ENCODE measurements at places on chromosomes 5 and 9. TPM values are rescaled to one million over a fixed set of nuclear protein-coding genes. Genes with fewer than 3 reads are reported as not detected.

DNA sequence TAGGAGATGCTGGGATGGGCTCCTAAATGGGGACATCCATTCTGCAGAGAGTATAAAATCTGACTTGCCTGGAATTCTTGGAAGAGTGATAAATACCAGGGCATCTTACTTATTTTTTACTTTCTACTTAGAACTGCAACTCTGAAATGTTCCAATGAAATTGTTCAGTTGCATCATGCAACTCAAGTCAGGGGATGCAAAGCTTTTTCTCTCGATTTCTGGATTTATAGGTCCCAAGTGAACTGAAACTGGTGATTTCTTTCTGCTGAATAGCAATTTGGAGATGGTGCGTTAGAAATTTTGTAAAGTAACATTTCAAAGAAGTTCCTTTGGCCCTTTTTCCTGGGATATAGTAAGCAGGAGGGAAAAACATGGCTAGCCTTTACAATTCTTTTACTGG is 238.4 kb upstream of the CD180 start:
- DNase-seq, result no peak

GRCh38 chr5:133230823-133231578 is 179.2 kb downstream of the HSPA4 start:
- DNase-seq, result no peak

Gene FRRS1L
- 0.06 TPM for polyA plus RNA-seq

DNA sequence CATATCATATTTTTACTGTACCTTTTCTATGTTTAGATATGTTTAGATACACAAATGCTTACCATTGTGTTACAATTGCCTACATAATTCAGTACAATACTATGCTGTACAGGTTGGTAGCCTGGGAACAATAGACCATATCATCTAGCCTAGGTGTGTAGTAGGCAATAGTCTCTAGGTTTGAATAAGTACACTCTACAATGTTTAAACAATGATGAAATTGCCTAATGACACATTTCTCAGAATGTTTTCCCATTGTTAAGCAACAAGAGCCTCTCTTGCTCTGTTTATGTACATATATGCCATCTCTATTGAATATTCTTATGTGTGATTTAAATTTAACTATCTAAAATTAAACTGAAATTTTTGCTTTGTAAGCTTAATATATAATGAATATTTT is 209.6 kb upstream of the ST8SIA4 start:
- no peak for DNase-seq

- DNase-seq, result no peak
Observed at GRCh38 chr5:91126888-91127287, 256.2 kb downstream of the ARRDC3 start.

GRCh38 chr9:72913382-72914009 is 39.4 kb downstream of the ALDH1A1 start:
- no peak for DNase-seq

Gene ATG10
- polyA plus RNA-seq, result 8.6 TPM

Gene IFNA2
- not detected for polyA plus RNA-seq

- peak; percentile 64 for DNase-seq
Observed at GRCh38 chr9:112120439-112120925, 54.6 kb downstream of the SUSD1 start.

Gene PCDHB15
- polyA plus RNA-seq, result 1.8 TPM

Gene PAEP
- not detected for polyA plus RNA-seq

GRCh38 chr5:115453391-115454095 is 91.0 kb downstream of the FEM1C start:
- DNase-seq, result no peak

Gene RFESD
- polyA plus RNA-seq, result 4.0 TPM

Gene CDH9
- 1.7 TPM for polyA plus RNA-seq

Gene NEUROG1
- polyA plus RNA-seq, result not detected

GRCh38 chr5:90640484-90641059 is 82.0 kb downstream of the ADGRV1 start:
- no peak for DNase-seq

GRCh38 chr5:151159649-151160373 is 2.2 kb upstream of the ANXA6 start:
- DNase-seq, result no peak

Gene CD274
- polyA plus RNA-seq, result 2.0 TPM

GRCh38 chr5:55149308-55149795 is 10.6 kb upstream of the GPX8 start:
- no peak for DNase-seq

Gene PCDHA5
- polyA plus RNA-seq, result not detected

- no peak for DNase-seq
Observed at GRCh38 chr9:109411069-109411761, 86.9 kb downstream of the PTPN3 start.

DNA sequence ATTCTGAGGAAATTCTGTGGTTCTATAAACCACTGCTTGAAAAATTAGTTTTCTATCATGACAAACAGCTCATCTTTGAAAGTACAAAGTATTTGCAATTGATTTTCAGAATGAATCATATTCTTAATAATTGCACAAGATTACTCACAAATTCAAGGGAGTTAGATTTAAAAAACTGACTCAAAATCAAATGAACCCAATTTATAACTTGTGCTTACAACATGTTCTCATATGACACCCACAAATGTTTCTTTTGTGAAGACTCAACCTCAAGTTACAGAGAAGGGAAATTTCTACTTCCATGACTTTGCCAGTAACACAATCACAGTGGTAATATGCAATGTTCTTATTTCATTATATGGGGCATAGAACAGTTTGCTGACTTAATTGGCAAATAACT is 272.0 kb upstream of the ACTBL2 start:
- DNase-seq, result no peak

DNA sequence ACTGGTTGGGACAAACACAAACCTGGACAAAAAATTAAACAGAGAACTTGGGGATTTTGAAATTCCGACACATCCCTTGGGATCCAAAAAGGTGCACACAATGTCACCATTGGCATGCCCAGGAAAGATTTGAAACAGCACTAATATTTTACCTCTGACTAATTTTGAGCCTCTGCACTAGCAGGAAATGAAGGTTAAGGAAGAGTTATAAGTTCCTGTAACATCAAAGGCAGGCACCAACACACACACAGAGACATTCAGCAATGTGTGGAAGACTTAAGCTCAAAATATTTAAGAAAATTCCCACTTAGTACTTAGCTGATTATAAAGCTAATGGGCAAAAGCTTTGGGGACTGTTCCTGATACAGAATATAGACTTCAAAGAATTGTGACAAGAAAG is 247.0 kb downstream of the CDH9 start:
- DNase-seq, result no peak

Gene SPOCK1
- 32.8 TPM for polyA plus RNA-seq

GRCh38 chr5:118775790-118776499 is 212.4 kb downstream of the DTWD2 start:
- no peak for DNase-seq

DNA sequence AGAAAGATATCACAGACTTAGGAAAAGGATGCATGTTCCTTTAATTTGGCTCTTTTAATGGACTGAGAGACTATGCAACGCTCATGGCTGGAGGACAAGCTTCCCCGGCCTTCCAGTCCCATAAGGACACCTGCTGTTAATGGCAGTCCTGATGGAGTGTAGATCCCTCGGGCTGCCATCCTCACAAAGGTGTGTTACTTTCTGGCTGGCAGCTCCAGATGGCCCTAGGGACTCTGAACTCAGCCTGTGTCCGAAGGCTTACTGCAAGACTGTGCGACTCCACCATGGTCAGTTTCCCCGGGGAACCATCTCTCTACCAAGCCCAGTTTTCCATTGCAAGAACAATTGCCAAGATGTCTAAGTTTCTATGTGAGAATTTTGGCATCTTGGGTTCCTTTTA is 25.5 kb upstream of the KCNIP1 start:
- DNase-seq, result no peak

DNA sequence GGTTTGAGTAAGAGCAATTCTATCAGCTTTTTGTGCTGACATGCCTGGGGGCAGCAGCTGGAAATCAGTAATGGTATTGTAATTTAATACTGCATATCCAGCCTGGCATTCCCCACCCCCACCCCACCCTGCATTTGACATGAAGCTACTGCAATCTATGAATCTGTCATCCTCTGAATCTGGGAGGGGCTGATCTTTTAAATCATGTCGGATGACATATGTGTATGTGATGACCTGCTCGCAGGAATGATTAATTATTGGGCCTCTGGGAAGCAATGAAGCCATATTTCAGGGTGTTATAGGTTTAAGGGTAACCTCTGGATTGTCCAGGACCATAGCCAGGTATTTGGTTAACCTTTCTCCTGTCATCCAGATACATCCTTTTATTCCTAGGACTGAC is 64.6 kb upstream of the RASGRF2 start:
- no peak for DNase-seq

DNA sequence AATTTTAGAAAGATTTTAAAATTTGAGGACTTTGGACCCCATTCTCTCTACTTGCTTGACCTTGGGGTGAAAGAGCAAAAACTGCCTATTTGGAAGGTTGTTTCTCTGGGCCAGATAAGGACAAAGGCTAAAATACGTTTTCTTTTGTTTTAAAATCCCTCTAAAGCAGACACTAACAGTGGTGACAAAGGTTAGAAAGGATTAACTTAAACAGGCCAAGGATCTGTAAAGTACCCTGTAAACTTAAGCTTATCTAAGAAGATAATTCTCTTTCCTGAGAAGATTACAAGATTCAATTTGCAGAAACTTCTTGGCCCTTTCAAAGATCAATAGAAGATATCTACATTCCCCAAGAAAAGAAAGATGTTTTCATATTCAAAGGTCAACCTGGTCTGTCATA is 12.1 kb downstream of the TRPM6 start:
- DNase-seq, result no peak

DNA sequence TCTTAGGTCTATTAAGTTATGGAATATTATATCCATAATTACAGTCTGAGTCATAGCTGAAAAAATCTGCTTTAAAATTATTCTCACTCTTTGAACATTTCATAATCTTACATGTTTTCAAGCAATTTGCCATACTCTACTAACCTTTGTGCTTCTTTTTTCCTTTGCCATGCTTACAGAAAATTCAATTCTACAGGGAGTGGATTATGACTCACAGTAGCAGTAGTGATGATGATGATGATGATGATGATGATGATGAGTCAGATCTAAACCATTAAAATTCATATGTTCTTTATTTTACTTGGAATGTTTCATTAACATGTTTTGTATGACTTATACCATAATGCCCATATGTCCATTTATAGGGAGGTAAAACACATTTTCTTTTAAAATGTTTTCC is 207.1 kb downstream of the VPS13A start:
- no peak for DNase-seq

DNA sequence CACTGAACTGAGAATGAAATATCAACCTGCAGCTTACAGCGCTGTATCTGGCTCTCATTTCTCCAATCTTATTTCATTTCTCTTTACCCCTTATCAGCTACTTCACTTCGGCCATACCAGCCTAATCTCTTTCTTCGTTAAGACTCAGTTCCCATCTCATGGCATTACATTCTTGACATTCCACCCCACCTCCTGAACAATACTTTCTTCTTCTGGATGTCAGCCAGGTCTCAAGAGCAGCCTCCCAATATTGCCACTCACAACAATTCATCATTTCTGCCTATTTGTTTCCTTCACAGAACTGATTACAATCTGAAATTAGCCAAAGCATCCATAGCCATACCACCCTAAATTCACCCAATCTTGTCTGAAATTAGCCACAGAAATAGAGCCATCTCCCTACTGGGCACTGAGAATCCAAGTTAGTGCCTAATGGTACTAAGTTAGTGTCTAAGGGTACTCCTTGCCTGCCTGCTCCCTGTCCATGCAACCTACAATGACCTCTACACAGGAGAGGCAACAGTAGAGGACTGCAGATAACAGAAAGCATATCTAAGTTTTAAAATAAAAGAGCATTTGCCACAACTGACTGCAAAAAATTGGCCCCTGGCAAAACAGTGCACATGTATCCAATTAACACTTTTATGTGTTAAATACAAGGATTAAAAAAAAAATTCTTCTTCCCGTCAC is 35.2 kb downstream of the SETX start:
- DNase-seq, result no peak

- DNase-seq, result no peak
Observed at GRCh38 chr5:54013556-54014194, 296.7 kb downstream of the ARL15 start.

All from kidney (tissue), 22 donors.